ENCODE measurements at places on chromosomes 1 and 21.

DNA sequence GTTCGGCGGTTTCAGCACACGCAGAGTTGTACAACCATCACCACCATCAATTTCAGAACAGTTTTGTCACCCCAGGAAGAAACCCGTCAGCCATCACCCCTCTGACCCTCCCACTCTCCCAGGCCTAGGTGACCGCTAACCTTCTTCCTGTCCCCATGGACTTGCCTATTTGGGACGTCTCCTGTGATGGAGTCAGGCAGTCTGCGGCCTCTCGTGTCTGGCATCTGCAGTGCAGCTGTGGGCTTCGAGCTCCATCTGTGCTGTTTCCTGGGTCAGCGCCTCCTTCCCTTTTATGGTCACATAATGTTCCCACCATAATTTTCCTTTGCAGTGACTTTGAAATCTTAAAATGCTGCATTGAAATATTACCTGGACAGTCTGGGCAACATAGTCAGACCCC lies 24.4 kb downstream of the SLC45A1 start:
- no peak for DNase-seq

DNA sequence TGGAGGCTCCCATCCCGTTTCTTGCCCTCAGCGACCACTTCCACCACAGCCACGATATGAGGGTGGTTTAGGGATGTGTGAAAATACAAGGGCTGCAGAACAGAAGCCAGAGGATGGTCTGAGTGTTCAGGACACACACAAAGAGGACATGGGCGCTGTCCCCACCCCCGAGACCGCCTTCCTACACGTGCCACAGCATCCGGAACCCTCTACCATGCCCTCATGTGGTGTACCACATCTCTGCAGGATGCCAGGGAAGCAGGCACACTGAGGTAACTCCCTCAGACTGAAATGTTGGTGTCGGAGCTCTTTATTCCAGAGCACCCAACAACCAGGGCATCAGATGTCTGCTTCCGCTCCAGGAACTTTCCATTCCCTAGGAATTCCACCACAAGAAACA lies 23.1 kb downstream of the NPHP4 start:
- no peak for DNase-seq

DNA sequence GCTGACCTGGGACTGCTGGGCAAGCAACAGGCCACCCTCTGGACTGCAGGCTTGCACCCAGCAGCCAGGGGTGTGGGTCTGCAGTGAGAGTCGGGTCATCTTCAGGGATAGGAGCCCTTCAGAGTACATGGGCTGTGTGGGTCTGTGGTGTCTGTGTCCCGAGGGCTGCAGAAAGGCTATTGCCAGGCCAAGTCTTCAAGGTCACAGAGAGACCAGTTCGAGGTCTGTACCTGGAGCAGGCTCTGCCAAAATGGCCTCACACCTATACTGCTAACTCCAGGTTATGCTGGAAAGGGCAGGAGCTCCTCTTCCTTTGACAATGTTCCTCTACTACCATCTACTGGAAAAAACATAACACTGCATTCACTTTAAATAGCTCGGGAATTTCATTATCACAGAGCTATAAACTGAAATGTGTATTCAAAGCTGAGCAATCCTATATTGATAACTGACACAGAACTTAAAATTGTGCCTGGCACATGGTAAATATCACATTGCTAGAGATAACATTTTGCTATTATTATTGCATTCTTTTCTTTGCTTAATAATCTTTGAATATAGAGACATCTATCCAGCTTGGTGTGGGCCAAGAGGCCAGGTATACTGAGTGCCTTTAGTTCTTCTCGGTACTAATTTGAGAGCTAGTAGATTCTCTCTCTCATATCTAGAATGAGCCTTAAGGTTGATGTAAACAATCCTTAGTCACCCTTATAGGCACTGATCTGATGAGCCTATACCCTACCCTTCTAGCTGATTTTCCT lies 6.9 kb upstream of the DNAH14 start:
- DNase-seq: peak; percentile 56

DNA sequence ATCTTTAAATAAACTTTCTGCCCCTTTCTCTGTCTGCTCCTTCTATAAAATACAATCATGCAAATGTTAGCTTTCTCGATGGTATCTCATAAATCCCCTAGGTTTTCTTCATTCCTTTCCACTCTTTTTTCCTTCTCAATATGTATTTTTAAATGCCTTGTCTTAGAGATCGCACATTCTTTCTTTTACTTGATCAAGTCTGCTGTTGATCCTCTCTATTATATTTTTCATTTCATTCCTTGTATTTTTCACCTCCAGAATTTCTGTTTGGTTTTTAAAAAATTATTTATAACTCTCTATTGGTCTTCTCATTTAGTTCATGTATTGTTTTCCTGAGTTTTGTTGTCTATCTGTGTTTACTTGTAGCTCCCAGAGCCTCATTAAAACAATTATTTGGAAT lies 36.0 kb downstream of the TNFSF4 start:
- no peak for DNase-seq

GRCh38 chr21:37273911-37274690 lies 7.0 kb upstream of the VPS26C start:
- no peak for DNase-seq

Measured in ACHN (cell line).